Amniotic stem cell (primary cell): ENCODE measurements at places on chromosomes 5 and 9.

- no peak for DNase-seq
Measured at GRCh38 chr9:93809204-93809940, 145.8 kb downstream of the BARX1 start.

DNA sequence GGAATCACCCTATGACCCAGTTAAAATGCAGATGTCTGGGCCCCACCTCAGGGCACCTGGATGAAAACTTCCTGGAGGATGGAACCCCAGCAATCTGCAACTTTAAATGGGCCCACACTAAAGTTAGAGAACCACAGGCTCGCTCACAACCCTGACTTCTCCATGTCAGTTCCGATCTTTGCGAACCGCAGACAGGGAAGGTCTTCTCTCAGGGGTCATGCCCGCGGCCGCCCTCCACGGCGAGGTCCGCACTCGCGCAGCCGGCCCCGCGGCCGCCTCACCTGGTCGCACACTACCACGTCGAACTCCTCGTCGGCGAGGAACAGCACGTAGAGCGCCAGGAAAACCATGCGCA lies 499 bp downstream of the ALG2 start:
- no peak for DNase-seq

- no peak for DNase-seq
Measured at GRCh38 chr9:70119786-70120185, 76.1 kb downstream of the MAMDC2 start.

- no peak for DNase-seq
Measured at GRCh38 chr5:165187815-165188214, 1682.4 kb downstream of the MAT2B start.

DNA sequence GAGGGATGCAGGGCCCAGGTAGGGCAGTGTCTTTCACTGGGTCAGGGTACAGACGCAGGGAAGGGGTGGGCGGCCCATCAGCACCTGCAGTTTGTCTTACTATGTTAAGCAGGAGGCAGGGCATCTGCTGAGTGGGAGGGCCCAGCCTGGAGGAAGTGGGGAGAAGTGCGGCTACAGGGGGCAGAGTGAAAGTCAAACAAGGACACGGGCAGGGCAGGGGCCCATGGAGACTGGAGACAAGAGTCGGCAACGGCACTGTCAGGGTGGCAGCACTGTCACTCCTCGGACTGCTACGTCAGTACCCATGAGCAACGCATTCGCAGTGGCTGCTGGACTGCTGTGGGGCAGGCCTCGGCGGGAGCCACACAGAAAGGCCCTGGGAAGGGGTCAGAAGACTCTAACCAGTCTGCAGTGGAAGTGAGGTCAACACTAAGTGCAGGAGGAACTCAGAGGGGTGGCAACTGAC lies 19.7 kb downstream of the CAMSAP1 start:
- DNase-seq = no peak

- no peak for DNase-seq
Measured at GRCh38 chr5:107496466-107496865, 174.3 kb downstream of the EFNA5 start.

GRCh38 chr9:129867136-129868022 lies 32.1 kb downstream of the USP20 start:
- no peak for DNase-seq

- DNase-seq = no peak
Measured at GRCh38 chr9:4082948-4083347, 216.9 kb downstream of the GLIS3 start.

- DNase-seq = no peak
Measured at GRCh38 chr5:9543311-9543920, 2.5 kb downstream of the SEMA5A start.

DNA sequence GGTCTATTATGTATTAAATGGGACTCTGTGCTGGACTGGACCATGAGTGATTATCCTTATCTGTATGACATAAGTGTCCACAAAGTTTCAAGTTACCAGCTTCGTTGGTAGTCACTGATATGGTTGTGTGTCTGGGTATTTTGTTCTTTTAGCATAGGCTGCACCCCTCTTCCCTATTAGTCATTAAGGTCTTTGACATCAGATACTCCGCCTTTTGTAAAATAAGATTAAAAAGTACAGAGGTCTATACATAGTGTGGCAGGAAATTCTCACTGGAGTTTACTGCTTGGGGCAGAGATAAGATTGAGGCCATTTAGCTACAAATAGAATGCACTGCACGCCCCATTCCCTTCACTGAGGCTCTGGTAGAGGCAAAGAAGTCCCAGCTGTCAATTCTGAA lies 99.4 kb downstream of the TMEM215 start:
- DNase-seq = no peak

- no peak for DNase-seq
Measured at GRCh38 chr9:14031810-14032209, 282.1 kb downstream of the NFIB start.

DNA sequence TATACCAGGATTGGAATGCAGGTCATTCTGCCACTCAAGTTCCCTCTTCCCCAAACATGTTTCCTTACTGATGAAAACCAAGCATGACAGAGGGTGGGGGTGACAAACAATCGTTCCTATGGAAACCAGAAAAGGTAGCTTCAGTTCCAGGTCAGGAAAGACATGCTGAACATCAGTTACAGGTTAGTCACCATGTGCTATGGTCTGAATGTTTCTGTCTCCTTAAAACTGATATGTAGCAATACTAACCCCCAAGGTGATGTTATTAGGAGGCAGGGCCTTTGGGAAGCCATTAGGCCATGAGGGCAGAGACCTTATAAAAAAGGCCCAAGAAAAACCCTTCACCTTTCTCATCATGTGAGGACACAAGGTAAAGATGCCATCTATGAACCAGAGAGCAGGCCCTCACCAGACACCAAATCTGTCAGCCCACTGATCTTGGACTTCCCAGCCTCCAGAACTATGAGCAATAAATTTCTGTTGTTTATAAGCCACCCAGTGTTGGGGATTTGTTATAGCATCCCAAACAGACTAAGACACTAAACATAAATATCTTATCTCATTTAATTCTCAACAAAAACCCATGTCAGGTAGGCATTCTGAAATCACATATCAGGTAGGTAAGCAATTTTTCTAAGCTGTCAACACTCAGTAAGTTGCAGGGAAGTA lies 15.7 kb upstream of the SH3RF2 start:
- no peak for DNase-seq

- DNase-seq = no peak
Measured at GRCh38 chr9:131781069-131781468, 41.2 kb upstream of the RAPGEF1 start.

- DNase-seq = no peak
Measured at GRCh38 chr5:67015541-67016191, 180.9 kb downstream of the CD180 start.

DNA sequence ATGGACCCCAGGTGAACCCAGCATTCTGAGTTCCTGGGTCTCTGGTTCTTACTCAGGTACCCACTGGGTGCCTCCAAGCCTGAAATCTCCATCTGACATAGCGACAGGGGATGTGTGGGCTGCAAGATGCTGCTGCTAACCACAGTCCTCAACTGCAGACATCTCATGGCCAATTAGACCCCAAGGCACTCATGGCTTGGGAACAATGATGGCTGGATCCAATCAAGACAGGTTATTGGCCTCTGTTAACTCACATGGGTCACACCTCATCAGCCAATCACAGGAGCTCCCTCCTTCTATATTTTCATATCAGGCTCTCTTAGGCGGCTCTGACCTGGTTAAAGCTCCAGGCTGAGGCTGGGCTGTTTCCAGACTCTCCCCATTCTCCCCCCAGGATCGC lies 57.0 kb downstream of the CXXC5 start:
- DNase-seq = no peak

DNA sequence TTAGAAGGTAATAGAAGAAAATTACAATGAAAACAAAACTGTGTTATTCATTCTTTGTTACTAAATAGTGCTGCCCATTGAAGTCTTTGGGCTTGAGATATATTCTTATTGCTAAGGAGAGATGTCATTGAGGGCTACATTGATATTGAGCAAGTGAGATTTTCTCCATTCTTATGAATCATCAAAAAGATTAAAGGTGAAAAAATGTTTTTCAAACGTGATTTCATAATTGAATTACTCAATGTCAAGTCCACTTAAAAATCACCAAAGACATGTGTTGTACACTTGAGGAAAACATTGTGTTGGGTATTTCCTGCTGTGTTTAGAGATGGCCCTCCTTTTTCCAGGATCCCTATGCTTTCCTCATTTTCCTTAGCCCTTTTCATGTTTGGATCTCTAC lies 448.1 kb downstream of the NFIB start:
- no peak for DNase-seq

GRCh38 chr5:152688561-152689249 lies 283.6 kb upstream of the NMUR2 start:
- no peak for DNase-seq

GRCh38 chr5:10634050-10634449 lies 70.2 kb downstream of the ANKRD33B start:
- DNase-seq = no peak

- DNase-seq = no peak
Measured at GRCh38 chr5:15669826-15670225, 169.8 kb downstream of the FBXL7 start.

- DNase-seq = no peak
Measured at GRCh38 chr5:38772471-38772870, 73.3 kb upstream of the OSMR start.

DNA sequence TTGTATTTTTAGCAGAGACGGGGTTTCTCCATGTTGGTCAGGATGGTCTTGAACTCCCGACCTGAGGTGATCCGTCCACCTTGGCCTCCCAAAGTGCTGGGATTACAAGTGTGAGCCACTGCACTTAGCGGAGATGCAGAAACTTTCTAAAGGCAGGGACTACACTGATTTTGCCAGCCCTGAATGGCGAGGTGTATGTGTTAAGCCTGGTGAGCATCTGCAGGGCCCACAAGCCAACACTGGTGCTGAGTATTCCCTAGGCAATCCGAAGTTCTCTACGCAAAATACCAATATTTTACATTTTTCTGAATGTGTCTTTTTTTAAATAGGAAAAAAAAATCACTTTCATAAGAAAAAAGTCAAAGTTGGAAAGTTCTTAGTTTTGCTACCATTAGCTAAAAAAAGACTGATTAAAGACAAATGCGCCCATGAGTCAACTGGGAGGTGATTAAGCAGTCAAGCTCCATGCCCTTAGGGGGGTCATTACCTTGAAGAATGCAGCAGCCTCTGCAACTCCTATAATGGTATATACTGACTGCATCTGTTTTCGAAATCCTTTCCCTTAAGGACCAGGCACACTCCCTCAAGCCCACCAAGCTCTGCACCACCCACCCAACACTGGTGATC lies 502.8 kb downstream of the BNC2 start:
- DNase-seq = peak; percentile 76

DNA sequence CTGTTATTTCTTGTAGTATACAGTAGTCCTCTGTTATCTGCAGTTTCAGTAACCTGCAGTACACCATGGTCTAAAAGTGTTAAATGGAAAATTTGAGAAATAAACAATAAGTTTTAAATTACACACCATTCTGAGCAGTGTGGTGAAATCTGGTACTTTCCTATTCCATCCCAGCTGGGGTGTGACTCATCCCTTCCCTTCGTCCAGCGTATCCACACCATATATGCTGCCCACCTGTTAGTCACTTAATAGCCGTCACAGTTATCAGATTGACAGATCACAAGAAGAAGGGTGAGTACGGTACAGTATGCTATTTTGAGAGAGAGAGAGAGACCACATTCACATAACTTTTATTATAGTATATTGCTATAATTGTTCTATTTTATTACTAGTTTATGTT lies 28.9 kb downstream of the FAM151B start:
- DNase-seq = peak; percentile 63

DNA sequence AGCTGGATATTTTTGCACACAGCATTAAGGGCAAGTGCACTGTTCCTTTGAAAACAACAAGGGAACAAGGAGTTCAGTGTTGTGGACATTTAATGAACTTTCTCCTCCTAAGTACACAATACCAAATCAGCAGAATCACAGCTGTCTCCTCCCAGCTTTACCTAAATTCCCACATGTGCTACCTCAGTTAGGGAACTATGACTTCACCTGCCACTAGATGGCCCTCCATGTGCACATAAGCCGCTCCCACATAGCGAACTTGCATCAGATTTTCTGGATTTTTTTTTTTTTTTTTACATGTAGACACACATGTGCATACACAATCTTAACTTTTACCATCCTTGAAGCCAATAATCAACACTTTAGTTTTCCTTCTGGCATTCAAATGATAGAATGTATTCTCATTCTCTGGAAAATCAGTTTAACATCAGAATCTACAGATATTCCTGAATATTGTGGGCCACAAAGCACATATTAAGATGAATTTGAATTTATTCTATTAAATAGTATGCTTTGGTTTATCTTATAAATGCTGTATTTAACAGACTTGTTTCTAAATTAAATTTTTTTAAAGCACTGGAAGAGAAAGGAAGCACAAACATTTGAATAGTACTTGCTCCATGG lies 123.6 kb downstream of the PALM2AKAP2 start:
- DNase-seq = peak; percentile 78

DNA sequence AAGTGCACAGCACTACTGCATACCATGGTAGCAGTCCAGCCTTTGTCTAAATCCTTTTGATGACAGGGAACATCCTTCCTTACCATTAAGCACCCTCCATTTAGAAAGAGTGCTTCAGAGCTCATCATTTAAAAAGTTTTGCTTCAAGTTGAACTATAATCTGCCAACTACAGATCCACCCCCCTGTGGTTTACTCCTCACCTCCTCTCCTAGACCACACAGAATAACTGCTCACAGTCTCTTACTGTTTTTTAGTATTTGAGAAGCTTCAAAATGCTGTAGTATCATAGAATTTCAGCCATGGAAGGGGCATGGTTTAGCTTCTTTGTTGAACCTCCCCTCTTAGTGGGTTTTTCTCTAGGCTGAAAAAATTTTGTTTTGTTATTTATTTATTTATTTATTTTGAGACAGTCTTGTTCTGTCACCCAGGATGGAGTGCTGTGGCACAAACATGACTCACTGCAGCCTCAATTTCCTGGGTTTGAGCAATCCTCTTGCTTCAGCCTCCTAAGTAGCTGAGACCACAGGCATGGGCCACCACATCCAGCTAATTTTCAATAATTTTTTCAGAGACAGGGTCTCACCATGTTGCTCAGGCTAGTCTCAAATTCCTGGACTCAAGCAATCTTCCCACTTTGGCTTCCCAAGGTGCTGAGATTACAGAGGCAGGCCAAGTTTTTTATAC lies 384.3 kb upstream of the RFX3 start:
- DNase-seq = no peak

- DNase-seq = no peak
Measured at GRCh38 chr9:69835277-69836080, 14.9 kb downstream of the CFAP95 start.

GRCh38 chr5:111427762-111428161 lies 84.6 kb downstream of the STARD4 start:
- DNase-seq = no peak

- no peak for DNase-seq
Measured at GRCh38 chr9:112555101-112555643, 68.5 kb downstream of the KIAA1958 start.

GRCh38 chr5:36300191-36300926 lies 1.3 kb downstream of the RANBP3L start:
- no peak for DNase-seq
